AG04450 (cell line): ENCODE measurements at places on chromosomes 3 and 15.

GRCh38 chr3:22419261-22419660, 668.3 kb upstream of the ZNF385D start:
- no peak for DNase-seq

DNA sequence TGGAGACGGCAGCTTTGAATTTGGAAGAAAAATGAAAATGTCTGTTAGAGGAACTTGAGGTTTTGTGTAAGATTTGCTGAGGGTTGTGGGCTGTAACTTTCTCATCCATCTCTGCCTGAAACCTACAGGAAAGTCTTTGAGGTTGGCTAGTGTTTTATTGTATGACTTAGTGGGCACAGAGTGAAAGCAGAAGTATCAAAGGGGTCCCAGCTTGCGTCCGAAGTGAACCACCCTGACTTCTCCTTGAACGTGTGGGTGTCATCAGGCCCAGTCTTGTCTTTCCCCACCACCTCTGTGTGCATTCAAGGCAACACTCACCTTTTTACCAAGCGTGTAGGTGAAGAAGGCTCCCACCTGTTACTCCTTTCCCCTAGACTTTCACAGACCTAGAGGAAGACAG, 682.1 kb upstream of the CFAP20DC start:
- DNase-seq, result no peak

DNA sequence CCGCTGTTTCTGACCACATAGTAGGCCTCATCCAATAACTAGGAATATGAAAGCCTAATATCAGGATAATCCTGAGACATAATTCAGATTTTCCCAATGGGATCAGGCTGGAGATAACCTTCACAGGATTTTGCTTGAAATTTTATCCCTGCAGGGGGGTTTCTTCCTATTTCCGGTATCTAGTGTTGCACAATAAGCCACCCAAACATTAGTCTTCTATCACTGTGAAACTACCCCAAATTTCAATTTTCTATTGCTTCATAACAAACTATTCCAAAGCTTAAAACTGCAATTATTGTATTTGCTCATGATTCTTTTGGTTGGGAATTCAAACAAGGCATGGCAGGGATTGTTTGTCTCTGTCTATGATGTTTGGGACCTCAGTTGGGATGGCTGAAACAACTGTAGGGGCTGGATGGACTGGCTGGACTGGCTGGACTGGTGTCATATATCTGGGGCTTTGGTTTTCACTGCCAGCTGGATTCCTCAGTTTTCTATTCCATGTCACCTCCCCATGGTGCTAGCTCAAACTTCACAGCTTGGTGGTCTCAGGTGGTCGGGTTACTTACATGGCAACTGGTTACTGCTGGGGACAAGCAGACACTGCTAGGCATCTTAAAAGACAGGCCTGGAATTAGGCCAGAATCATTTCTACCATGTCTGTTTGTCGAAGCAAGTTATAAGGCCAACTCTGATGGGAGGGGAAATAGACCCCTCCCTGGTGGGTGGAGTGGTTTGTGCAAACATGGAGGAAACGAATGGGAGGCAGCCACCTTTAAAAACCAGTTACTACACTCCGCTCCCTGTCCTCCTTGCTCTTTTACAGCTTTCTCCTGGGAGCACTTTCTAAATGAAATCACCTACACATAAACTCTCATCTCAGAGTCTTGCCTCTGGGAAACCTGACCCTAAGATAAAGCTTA, 88.2 kb upstream of the STT3B start:
- DNase-seq, result no peak

- DNase-seq, result no peak
Measured at GRCh38 chr3:10517627-10518026, 12.2 kb upstream of the ATP2B2 start.

GRCh38 chr15:72342385-72342784, 22.4 kb upstream of the CELF6 start:
- DNase-seq, result no peak

DNA sequence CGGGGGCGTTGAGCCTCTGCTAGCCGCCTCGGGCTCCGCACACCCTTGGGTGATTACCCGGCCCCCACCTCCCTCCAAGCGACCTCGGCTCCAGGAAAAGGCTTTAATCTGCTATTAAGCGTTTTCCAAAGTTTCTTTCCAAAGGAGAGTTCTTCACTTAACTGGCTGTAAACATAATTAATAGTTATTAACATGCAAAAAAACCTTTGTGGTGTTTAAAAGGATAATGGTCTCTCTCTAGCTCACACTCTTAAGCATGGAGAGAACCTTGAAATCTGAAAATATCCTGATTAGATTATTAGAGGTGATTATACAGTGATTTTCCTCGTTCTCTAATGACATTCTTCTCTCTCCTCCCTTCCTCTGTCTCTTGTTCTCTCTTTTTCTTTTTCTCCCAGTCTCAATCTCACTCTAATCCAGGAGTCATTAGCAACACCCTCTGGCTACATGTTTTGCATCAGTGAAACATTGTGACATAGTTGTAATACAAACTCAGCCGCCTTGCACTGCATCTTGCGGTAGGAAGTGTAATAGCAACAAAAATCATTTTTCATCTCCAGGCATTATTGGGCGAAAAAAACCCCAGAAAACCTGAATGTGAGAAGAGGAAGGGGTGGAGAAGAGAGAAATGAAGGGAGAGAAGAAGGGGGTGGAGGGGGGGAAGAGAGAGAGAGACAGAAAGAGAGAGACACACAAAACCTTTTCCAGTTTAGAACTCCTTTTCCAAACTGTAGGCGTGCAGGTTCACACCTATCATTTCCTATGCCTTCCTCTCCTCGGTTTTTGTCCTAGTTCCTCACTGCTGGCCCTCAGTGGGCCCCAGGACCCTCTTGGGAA, 24.4 kb downstream of the NR2F2 start:
- DNase-seq, result no peak

- DNase-seq, result no peak
Measured at GRCh38 chr3:49324768-49325167, 15.1 kb downstream of the USP4 start.

GRCh38 chr15:52718551-52718950, 39.4 kb upstream of the ATOSA start:
- no peak for DNase-seq

GRCh38 chr3:133476971-133477375, 77.1 kb downstream of the BFSP2 start:
- no peak for DNase-seq

- DNase-seq, result no peak
Measured at GRCh38 chr3:129597087-129597999, 9.1 kb downstream of the PLXND1 start.

- no peak for DNase-seq
Measured at GRCh38 chr3:188687389-188687788, 484.4 kb upstream of the TPRG1 start.

- no peak for DNase-seq
Measured at GRCh38 chr3:58835086-58835485, 168.5 kb upstream of the FAM3D start.

DNA sequence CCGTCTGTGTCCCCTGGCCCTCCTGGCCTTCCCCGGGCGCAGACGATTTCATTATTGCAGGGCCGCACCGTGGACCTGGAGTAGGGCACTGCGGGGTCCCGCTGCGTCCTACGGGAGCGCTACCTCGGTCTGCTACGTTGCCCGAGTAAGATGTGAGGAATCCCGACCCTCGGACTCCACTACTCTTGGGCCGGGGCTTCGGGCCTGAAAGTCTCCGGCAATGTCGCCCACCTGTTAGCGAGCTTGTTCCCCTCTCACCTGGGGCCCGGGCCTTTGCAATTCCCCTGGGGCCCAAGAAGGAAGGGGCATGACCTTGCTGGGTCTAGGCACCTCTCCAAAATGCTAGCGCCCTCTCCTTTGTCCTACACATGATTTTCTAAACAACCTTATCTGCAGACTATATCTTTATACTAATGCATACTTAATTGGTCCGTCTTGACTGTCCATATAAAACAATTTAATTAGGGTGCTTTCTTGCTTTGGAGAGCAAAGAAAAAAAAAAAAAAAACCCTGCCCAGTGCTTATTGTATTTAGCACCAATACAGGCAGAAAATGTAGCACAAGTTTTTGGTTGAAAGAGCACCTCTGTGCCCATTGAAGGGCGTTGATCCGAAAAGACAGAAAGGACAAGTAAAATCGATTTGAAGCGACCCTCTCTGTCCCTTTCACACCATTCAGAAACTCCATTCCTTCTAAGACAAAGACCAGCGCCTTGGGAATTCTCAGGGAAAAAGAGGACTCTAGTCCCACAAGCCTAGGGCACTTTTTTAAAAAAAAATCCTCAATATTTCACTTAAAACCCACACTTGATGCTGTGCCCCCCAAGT, 7.0 kb upstream of the NR2F2 start:
- no peak for DNase-seq

DNA sequence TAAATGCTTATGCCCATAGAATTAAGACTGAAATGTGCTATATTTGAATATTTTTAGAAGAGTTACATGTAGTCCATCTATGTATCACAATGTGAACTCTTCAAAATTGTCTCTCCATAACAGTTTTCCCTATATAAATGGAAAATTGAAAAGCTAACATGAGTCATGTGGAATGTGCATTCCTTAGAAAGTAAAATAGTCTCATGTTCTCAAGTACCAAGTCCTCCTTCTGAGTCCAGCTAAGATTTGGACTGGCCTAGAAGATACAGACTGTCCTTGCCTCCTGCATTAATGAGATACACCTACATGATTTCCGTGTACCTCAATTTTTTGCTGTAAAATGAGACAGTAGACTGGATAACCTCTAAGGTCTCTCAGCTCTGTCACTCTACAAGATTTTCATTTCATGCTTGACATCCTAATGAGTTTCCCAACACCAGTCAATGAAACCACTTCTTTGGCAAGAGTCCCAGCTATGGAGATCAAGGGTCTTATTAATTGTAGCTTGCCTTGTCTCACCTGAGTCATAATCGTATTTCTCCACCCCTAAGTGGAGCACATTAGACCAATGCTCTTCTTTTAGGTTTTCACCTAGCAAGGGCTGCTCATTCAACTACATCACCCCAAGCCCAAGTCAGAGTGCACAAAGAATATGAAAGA, 350.6 kb upstream of the IL12A start:
- DNase-seq, result peak; percentile 32

DNA sequence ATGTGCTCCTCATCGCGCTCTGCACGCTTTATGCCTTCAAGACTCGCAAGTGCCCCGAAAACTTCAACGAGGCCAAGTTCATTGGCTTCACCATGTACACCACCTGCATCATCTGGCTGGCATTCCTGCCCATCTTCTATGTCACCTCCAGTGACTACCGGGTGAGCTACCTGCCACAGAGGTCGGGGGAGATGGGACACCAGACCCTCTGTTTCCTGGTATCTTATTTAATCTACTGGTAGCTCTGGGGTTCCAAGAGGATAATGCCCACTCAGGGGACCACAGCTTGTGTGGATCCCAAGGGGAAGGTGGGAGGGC, 9.1 kb downstream of the GRM2 start:
- no peak for DNase-seq

DNA sequence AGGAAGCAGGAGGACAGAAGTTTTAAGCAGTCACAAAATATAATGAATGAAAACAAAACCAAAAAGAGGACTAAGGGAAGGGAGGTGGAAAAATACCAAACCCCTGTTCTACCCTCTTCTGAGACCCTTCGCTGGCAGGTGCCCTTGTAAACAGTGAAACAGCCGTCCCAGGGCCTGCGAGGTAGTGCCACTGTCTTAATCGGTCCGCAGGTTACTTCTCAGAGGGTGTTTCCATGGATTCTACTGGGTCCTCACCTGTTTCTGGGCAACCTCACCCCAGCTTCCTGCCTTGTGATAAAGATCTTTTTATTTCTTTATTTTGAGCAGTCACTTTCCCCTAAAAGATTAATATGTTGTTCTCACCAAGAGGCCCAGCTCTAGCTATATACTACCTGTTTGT, 65.3 kb downstream of the SLC30A4 start:
- DNase-seq, result no peak

DNA sequence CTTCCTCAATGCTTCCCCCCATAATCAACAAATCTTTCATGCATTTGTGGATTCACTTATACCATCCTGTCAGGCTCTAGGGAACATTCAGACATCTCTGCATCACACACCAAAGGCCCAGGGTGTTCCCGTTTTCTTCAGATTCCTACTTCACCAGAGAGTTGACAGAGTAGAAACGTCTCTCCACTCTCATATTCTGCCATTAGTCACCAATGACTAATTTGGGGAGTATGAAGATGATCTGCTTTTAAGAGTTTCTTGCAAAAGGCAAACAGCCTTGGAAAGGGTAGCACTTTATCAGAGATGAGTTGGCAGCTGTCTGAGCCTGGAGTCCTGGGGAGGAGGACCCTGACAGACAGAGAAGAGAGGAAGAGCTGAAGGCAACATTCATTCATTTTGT, 55.8 kb upstream of the DGKG start:
- DNase-seq, result peak; percentile 29

DNA sequence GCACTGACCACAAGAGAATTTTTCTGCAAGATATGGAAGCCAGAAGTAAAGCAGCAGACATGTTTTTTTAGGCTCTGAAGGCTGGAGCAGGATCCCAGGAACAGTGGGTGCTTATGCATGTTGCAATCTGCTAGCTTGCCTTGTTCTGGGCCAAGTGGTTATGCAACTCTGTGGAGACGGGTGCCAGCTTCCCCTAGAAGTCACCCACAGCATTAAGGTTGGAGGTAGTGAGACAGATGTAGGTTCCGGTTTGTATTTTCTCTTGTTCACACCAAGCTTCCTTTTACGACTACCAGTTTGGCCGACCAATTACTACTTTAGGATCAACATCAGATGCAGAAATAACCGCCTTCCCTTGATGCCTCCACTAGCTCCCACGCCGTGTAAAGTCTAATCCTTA, 11.1 kb downstream of the DPH3 start:
- DNase-seq, result no peak

GRCh38 chr3:155302481-155302880, 9.0 kb upstream of the STRIT1 start:
- peak; percentile 26 for DNase-seq

GRCh38 chr15:64515196-64515595, 54.8 kb downstream of the ZNF609 start:
- DNase-seq, result no peak

GRCh38 chr3:17544632-17545031, 197.8 kb downstream of the TBC1D5 start:
- no peak for DNase-seq

DNA sequence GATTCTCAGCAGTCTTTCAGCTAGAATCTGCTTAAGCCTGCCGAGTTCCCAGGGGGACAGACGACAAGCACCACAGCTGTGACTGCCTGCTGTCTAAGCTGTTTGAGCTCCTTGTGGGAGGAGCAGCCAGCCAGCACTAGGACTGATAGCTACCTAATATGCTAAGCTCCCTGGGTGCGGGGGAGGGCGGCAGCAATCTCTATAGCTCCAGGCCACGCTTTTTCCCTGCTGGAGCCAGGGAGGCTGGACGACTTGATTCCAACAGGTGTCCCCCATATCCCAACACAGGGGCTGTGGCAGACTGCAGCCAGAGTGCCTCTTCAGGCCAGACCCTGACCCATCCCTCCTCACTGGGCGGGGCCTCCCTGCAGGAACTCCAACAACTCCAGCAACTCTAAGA, 134.1 kb upstream of the ARPP21 start:
- DNase-seq, result no peak

- no peak for DNase-seq
Measured at GRCh38 chr15:101258238-101259144, 6.6 kb upstream of the CHSY1 start.

DNA sequence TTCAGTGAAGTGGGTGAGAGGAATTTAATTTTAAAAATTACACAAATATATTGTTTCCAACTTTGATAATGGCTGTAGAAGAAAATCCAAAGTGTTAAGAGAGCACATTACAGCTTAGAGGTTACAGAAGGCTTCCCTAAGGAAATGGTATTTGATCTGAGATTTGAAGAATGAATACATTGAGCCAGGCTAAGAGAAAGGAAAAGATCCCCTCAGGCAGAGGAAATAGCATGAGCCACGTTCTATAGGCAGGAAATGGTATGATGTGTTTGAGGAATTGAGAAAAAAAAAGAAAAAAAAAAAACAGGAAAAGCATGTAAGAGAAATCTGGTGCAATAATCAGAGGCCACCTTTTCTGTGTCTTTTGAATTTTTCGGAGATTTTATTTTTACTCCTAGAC, 48.6 kb downstream of the UNC13C start:
- no peak for DNase-seq
